Hippocampal formation (tissue), 2 donors: ENCODE measurements at places on chromosomes 6 and 20.
A peak's percentile ranks its signal among the peaks of the same experiment; 100 is the strongest.

DNA sequence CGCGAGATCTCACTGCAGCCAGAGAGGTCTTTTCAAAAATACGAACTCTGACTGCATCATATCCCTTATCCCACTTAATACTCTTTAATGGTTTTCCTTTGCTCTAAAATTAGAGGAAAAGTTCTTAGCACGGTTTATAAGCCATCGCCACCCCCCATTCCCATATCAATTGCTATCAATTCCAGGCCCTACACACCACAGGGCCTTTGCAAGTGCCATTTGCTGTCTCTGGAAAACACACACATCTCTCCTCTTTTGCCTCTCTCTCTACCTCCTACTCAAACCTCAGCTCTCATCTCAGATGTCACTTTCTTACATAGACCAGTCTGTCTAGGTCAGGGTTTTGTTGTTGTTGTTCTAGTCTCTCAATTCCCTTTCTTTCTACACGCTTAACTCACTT lies 9.8 kb downstream of the SLC22A23 start:
- DNase-seq: no peak

DNA sequence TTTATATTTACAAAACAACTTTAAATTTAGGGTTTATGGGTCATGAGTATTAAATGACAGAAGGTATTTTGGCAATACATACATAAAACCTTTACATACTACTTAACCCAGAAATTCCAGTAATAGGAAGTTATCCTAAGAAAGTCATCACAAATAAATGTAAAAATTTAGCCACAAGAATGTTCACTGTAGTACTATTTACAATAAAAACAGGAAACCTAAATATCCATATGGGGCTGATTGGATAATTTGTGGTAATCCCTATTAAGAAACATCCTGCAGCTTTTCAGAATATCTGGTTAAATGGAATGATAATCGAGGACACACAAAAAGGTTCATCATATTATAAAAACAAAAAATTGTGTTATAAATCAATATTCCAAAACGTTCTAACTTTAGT lies 44.4 kb downstream of the TRAM2 start:
- DNase-seq: no peak

GRCh38 chr6:63487103-63487813 lies 85.0 kb upstream of the LOC128125822 start:
- DNase-seq: no peak

DNA sequence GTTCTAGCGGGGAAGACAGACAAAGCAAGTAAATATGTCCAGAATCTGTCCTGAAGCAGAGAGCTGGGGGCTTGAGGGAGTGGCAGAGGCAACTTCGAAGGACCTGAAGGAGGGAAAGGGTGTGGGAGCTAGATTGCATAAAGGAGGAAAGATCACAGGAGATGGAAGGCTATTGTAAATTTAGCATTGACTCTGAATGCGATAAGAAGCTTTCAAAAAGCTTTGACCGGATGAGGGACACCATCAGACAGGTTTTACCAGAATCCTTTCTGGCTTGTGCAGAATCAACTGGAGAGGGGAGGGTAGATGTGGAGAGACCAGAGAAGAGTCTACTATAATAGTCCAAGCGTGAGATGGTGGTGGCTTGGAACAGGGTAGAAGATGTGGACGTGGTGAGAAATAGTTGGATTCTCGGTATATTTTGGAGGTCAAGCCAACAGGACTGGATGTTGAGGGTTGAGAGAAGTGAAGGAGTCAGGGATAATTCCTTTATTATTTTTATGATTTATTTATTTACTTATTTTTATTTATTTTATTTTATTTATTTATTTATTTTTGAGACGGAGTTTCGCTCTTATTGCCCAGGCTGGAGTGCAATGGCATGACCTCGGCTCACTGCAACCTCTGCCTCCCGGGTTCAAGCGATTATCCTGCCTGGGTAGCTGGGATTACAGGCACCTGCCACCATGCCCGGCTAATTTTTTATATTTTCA lies 19.9 kb upstream of the RIPOR3 start:
- no peak for DNase-seq

GRCh38 chr6:41379306-41379705 lies 43.9 kb downstream of the NCR2 start:
- no peak for DNase-seq

GRCh38 chr6:102619585-102619984 lies 1226.1 kb downstream of the GRIK2 start:
- DNase-seq: no peak

GRCh38 chr6:5746759-5747130 lies 260.0 kb downstream of the NRN1 start:
- DNase-seq: no peak

DNA sequence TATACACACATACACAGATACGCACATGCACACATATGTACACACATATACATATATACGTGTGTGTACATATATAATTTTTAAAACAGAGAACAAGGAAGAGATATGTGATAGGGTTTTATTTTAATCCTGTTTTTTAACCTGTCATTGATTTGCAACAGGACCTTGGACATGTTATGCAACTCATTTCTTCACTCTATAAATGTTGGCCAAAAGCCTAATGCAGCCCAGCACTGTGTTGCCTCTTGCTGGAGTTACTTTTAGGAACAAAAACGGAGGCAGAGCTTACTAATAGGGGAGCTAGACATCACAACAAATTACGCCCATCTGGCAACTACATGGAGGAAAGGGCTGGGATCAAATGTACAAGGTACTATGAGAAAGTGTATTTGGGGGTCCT lies 179.9 kb upstream of the TAB2 start:
- no peak for DNase-seq

- no peak for DNase-seq
Measured at GRCh38 chr6:134146268-134147033, 94.0 kb upstream of the SLC2A12 start.

GRCh38 chr20:63873477-63873971 lies 8.5 kb downstream of the TPD52L2 start:
- DNase-seq: no peak

DNA sequence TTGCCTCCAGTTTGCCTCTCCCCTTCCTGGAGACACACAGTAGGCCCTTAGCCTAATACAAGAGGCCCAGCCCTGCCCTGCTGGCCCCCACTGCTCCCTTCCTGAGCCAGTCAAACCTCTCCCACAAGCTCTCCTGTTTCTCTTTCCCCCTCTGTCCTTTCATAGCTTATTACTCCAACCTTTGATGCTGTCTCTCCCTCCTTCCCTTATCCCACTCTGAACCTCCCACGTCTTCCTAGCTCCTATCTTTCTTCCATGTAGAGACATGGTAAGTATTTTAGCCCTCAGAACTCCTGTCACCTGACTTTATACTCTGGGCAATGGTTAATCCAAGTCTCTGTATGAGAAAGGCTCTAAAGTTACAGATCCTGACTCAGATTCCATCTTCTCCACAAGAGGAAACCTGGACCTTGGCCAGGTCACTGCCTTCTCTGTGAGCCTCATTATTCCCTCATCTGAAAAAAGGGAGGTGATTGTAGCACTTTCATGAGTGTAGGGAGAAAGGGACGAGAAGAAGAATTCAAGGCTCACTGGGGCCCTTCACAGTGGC lies 6.7 kb downstream of the TGIF2 start:
- DNase-seq: no peak

DNA sequence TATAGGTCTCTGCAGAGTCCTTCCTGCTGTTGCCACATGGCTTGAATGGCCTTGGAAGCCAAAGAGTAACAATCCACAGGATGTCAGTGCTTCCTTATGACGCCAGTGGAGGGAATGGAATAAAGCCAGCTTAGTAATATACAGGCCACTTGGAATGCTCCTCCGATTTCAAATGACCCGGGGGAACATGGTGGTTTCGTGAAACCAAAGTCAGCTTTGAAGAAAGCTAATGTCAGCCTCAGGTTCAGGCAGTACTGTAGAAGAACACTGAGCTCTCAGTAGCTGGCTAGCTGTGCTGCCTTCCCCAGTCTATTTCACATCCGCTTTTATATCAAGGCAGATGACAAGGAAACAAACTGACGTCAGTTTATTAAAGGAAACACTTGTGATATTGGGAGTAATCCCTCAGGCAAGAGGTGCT lies 189.1 kb downstream of the DTNBP1 start:
- DNase-seq: no peak

DNA sequence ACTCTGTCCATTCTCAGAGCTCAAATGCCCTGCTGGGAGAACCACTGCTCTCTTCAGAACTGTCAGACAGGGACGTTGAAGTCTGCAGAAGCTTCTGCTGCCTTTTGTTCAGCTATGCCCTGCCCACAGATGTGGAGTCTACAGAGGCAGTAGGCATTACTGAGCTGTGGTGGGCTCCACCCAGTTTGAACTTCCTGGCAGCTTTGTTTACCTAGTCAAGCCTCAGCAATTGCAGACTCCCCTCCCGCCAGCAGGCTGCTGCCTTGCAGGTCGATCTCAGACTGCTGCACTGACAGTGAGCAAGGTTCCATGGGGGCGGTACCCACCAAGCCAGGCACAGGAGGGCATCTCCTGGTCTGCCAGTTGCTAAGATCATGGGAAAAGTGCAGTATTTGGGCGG lies 21.8 kb upstream of the UFL1 start:
- DNase-seq: no peak

- no peak for DNase-seq
Measured at GRCh38 chr20:40880063-40880728, 148.4 kb upstream of the TOP1 start.

DNA sequence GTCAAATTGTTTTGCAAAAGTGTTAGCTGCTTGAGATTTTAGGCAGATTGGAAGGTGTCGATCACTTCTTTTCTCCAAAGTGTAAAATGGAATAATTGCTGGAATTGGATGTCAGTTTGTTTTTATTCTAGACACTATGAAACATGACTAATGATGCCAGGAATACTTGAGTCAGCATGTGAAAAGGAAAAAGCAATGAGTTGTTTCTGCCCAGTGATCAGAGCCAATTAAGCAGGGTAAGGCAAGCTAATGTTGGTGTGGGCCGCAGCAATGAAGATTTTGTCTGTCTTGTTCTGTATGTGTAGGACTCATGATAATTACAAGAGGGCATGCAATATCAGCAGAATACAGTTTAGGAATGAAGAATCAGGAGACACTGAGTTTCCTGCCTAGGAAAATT lies 110.3 kb downstream of the CARMIL1 start:
- DNase-seq: no peak

- DNase-seq: no peak
Measured at GRCh38 chr20:59482351-59483187, 121.8 kb upstream of the PHACTR3 start.

DNA sequence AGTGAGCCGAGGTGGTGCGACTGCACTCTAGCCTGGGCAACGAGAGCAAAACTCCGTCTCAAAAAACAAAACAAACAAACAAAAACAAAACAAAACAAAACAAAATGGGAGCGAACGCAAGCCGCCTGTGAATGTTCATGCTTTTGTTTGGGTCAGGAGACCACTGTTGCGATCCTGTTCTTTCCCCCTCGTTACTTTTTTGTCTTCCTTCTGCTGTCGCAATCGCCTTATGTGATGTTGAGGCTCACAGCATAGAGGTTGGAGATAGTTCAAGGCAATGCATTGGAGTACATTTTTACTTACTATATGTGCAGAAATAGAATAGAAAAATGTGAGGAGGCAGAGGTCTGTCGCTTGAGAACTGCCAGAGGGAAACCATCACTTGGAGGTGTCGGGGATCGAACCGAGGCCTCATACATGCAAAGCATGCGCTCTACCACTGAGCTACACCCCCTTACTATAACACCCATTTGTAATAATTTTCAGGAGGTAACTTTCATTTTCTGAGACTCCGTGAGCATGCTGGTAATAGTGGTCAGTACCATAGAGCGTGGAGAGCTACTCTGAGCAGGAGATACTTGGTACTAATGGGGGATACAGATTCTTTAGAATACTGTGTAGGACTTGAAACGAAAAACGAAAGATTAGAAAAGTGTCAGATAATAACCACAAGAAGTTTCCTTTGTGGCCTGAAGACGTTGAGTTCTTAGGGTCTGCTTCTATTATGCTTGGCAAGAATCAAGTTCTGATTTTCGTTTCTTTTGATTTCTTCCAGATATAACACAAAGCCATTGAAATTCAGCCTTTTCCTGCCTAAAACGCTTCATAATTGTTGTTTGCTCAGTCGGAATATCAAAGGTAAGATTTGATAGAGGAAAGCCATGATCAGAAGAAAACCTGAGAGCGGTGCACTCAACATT lies 121.1 kb downstream of the TRIM27 start:
- no peak for DNase-seq

- DNase-seq: no peak
Measured at GRCh38 chr6:45512717-45513116, 135.0 kb upstream of the SUPT3H start.

GRCh38 chr6:111717621-111718020 lies 111.9 kb upstream of the TRAF3IP2 start:
- DNase-seq: no peak

- peak; percentile 86 for DNase-seq
Measured at GRCh38 chr20:51595058-51595532, 52.6 kb upstream of the NFATC2 start.

- DNase-seq: no peak
Measured at GRCh38 chr20:59777814-59778575, 155.4 kb downstream of the SYCP2 start.

- no peak for DNase-seq
Measured at GRCh38 chr6:36699348-36699747, 1.7 kb downstream of the RAB44 start.

GRCh38 chr20:49572857-49573256 lies 4.9 kb upstream of the PTGIS start:
- DNase-seq: no peak

GRCh38 chr6:111382476-111383294 lies 100.3 kb downstream of the REV3L start:
- DNase-seq: peak; percentile 13

- DNase-seq: no peak
Measured at GRCh38 chr6:7454696-7455358, 65.2 kb downstream of the RIOK1 start.

DNA sequence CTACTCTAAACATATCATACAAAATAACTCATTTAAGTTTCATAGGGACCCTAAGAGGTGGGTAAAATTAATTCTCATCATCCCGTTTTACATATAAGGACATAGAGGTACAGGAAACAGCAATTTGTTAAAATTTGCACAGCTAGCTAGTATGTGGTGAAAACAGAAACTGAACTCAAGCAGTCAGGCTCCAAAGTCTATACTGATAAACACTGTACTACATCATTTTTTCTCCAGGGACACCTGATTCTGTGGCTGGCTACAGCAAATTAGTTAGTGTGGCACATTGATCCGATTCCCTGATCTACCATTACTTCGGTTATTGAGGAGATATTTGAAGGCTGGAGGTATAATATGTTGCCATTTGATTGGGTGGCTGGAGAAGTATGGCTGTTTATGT lies 36.2 kb upstream of the E2F3 start:
- no peak for DNase-seq

GRCh38 chr20:14922503-14923267 lies 585.3 kb upstream of the FLRT3 start:
- DNase-seq: no peak

- no peak for DNase-seq
Measured at GRCh38 chr6:134245041-134245440, 72.9 kb downstream of the SGK1 start.

DNA sequence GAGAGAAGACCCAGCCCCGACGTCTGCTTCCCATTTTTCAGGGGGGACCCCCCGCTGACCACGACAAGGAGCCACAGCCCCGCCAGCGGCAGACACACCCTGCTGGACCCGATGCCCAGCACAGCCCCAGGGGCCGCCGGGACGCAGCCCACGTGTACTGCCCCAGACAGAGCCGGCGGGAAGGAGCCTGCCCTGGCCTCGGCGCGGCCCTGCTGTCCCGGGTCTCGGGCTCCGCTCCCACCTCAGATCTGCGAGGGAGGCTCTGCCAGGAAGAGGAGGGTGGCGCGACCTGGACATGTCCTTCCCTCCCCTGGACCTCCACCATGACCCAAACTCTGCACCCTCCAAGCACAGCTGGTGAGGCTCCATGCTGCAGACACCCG lies 54.7 kb downstream of the KCNQ2 start:
- DNase-seq: no peak
